ENCODE measurements at places on chromosomes 12 and 14.

DNA sequence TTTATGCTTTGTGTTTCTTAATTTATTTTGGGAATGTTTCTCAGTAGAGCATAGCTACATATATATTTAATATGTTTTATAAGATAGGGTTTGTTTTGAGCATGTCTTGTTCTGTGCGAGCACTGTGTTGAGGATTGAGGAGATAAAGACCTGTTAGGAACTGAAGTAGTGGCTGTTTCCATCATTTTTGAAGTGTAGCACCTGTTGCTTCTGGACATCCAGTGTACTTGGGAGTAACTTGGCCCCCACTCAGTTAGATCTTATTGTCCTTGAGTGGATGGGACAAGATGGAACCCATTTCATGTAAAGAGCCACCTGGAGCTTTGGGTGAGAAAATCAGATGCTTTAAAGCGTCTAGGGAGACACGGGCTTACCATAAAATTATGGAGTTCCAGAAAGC, 8.7 kb downstream of the PPP2R5C start:
- no peak for DNase-seq

DNA sequence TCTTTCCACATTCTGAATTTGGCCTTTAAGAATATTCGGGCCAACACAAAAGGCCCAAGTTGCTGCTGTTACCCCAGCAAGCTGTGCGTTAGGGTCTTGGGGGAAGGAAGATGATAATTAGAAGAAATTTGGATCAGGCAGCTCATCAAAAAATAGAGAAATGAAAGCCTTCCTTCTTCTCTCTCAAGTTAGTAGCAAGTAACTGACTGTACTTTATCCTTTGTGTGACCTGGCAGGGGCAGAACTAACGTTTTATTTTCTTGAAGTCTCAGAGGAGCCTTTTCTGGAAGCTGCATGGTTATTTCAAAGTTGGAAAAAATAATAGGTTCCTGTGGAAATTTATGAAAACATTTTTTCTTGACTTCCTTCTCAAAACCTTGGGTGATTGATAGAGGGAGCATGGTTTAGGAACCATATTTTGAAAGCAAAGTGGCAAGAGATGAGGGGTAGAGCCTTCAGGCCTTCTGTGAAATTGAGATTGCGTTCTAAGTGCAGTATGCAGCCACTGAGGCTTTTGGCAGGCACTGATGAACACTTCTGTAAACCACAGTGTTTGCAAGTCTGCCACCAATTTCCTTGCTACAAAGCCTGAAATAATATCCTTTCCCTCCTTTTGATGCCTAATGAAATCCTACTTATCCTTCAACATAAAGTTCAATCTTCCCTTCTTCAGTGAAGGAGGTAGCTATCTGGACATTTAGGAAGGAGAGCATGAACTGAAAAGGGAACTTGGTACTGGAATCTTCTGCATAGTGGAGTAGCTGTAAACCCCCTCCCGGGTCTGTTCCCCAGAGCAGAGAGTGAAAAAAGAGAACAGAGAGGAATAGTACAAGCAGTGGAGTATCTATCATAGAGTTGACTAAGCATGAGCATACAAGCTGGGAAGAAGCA, 123.2 kb downstream of the FGD4 start:
- DNase-seq, result no peak

DNA sequence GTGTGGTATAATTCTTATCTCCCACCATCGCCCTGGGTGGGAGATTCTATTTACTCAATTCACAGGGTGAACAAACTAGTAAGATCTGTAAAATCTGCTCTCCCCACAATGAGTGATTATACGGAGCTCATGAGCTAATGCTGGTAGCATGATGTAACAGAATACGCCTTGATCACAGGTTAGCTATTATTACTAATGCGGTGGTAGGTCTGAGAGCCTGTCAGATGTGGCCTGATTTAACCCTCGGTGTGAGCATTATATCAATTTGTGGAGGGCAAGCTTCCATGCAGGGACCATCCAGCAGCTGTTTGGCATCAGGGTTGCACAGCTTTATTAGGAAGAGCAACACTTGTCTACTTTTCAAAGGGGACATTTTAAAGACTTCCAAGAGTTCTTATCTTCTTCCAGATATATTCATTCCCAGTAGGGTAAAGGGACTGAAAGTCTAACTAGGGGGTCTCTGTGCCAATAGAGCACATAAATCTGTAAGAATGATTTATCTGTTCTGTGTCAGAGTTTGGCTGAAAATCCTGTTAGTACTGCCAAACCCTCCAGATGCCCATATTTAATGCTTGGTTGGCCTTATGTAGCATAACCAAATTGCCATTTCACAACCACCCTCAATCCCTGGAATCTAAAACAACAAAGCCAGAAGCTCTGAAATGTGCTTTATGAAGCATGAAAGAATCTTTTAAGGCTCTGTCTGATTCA, 18.7 kb downstream of the TSHR start:
- no peak for DNase-seq

- no peak for DNase-seq
Measured at GRCh38 chr12:12717586-12718380, 615 bp downstream of the CDKN1B start.

GRCh38 chr12:52975204-52975603, 26.3 kb downstream of the KRT18 start:
- no peak for DNase-seq

DNA sequence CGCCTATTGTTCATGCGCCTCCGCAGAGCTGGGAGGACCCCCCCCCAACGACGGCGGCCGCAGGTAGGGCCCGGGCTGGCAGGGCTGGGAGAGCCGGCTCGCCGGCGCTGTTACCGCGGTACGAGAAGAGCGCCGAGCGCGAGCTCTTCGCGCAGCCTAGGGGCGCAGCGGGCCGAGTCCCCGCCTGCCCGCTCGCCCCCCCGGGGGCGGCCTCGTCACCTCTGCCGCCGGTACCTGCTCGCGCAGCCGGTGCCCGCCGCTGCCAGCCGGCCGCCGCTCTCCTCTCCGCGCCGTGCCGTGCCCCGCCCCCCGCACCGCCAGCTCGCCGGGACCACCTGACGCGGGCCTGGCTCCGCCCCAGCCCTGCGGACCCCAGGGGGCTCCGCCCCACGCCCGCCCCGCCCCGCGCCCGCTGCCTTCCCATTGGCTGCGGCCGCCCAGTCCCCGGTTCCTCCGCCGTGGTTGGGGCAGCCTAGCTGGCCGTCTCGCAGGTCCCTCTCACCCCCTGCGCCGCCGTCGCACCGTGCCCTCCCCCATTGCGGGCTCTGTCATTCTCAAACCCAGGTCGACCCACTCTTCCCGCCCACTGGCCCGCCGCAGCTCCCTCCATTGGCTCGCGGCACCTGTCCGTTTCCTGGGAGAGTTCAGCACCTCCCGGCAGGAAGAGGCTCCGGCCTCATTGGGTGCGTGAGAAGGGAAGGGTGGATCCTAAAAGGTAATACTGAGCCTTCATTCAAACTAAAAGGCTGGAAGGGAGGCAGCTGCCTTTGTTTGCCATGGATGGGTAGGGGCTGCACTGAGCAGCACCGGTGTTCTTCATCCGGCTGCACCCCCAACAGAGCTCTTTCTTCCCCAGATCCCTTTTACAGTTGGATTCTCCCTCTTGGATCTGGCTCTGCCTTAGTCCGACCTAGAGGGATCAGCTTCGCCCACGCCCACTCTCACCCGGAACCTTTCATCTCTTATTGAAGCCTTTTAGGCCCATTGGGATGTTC, at the start of gene MAP3K9:
MAP3K9 (minus strand) TSS at position 289 of the 995 bp plus-strand sequence. CDS start 342 bp downstream, outside the sequence.
- peak; percentile 92 for DNase-seq

- peak; percentile 39 for DNase-seq
Measured at GRCh38 chr12:94147991-94148738, at the start of gene PLXNC1. Gene PLXNC1 (plus strand): TSS chr12:94148577. CDS start chr12:94148972, 395 bp downstream.

DNA sequence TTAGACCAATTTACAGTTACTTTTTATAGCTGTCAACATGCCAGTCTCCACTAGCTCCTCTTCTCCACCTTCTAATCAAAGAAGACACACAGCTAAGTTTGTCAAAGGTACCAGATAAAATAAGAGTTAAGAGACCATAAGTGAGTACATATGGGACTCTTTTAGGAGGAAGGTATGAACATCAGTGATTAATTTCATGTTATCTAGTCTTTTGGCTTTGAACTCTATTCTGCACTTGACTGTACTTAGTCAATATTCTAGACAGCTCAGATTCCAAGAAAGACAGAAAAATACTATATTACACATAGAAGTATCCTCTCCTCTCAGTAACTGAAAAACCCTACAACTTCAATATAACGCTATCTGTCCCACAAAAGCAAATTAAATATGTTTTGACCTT, 28.1 kb downstream of the CAPRIN2 start:
- no peak for DNase-seq

DNA sequence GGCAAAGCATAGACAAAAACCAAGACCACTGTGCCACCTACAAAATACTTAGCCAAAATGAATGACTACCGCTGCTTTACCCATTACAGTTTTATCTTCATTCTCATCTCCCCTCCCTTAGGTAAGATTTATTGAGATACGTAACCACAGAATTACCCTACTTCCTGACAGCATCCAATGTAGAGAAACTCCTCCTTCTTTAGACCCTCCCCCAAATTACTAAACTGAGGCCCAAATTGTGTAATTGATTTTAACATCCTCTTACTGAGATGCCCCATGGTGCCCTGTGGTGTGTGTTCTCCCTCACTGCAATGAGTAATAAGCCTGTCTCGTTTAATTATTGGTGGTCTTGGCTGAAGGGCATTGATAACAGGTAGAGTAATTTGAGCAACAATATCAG, 19.1 kb downstream of the VRK1 start:
- no peak for DNase-seq

GRCh38 chr12:109951751-109952150, 44.4 kb downstream of the GIT2 start:
- no peak for DNase-seq

DNA sequence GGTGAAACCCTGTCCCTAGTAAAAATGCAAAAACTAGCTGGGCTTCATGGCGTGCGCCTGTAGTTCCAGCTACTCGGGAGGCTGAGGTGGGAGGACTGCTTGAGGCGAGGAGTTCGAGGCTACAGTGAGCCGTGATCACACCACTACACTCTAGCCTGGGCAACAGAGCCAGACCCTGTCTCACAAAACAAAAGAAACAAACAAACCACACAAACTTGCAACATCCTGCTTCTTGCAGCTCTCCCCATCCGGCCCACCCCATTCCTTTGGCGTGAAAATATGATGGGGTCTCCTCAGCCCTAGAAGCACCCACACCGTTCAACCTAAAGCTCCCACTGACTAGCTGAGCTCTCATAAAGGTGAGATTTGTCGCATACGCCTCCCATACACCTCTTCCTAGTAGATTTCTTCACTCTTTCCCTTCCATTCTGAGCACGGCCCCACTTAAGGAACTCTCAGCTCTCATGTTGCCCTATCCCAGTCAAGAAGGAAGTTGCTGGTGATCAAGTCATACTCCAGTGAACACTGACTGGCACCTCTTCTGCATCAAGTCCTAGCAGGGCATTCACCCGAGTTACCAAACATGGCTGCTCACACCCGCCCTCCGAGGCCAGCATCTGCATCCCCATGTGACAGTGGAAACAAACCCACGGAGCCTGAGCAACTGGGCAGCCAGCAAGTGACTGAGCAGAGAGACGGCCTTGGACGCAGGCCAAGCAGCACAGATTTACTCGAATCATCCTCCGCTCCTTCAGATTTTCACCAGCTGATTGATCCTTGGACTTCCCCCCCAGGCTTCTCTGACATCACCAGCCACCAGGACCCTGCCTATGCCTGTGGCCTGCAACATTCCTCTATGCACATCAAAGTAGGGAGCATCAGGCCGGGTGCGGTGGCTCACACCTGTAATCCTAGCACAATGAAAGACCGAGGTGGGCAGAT, 18.9 kb upstream of the CD27 start:
- DNase-seq, result no peak

- no peak for DNase-seq
Measured at GRCh38 chr12:67740711-67741110, 92.2 kb downstream of the DYRK2 start.

DNA sequence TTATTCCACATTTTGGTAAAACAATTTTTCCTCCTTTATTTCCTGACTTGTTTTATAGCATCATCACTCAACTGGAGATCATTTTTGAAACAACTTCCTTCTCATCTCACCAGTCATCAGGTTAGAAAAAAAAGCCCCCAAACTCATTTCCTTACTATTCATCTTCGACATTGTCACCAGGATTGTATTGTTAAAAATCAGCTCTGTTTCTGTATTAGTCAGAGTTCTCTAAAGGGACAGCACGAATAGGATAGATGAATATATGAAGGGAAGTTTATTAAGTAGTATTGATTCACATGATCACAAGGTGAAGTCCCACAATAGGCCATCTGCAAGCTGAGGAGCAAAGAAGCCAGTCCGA, 392.6 kb downstream of the FUT8 start:
- DNase-seq, result no peak

- peak; percentile 17 for DNase-seq
Measured at GRCh38 chr12:128268379-128268995, 1.5 kb downstream of the TMEM132C start.

DNA sequence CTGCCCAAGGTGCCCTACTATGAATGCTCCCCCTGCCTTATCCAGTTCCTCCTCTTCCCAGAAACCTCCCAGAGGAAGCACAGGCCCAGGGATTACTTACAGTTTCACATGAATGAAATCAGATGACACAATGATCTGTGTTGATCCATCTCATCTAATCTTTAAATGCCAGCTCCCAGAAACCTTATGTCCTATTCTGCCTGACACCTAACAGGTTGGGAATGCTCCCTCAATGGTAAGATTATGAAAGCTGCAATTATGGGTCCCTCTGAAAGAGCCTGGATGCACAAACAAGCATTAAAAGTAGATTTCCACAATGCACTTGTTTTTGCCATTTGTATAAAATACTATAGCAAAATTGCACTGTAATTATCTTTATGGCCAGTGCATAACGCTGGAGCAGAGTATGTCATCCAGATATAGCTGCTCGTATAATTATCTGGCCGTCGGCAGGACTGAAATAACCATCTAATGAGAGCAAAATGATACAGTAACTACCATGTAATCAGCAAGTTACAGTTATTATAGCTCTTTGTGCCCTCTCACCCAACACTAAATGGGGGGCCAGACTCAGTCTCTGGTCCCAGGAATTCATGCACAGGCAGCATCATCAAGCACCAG, 4.4 kb upstream of the ZBTB39 start:
- DNase-seq, result no peak

GRCh38 chr12:67504026-67504425, 144.5 kb upstream of the DYRK2 start:
- no peak for DNase-seq

DNA sequence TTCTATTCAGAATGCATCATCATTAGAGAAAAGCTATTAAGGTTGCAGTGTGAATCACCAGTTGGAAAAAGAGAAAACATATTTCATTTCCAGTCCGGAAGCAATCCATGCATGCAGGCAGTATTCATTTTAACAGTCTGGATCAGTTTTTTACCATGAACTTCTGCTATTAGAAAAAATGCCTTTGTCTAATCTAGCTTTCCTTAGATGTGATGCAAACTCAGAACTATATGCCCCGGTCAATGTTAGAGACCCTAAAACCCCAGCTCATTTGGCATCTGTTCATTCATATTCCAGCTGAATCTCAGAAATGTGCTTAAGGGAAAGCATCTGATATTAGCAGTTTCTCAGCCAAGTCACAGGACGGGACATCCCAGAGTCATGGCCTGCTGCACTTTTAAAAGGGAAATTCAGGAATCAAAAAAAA, 8.5 kb downstream of the IRAK3 start:
- no peak for DNase-seq

GRCh38 chr14:104978746-104979691, 845 bp upstream of the AHNAK2 start:
- no peak for DNase-seq

- no peak for DNase-seq
Measured at GRCh38 chr12:98945864-98946263, 300.8 kb downstream of the APAF1 start.

- DNase-seq, result no peak
Measured at GRCh38 chr12:94768398-94769046, 118.2 kb upstream of the TMCC3 start.

GRCh38 chr14:33790996-33791395, 159.9 kb downstream of the EGLN3 start:
- no peak for DNase-seq
